SK-N-SH (cell line): ENCODE measurements at places on chromosomes 4 and X.

DNA sequence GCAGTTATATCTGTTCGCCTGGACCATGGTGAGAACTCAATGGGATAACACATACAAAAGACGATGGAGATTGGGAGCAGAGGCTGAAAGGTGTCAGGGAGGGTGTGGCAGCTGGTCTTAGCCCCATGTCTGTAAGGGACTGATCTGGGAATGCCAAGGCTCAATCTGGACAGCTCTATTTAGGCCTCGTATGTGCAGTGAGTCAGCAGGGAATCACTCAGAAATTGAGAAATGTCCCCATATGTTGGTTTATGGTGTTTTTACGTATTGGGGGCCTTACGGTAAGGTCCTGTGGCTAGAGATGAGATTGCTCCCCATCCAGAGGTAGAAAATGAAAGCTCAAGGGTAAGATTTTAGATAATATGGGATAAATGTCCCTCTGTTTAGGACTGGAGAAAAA, 71.4 kb upstream of the TTC29 start:
- no peak for DNase-seq

GRCh38 chrX:43718081-43718480, 62.0 kb downstream of the MAOA start:
- no peak for DNase-seq

DNA sequence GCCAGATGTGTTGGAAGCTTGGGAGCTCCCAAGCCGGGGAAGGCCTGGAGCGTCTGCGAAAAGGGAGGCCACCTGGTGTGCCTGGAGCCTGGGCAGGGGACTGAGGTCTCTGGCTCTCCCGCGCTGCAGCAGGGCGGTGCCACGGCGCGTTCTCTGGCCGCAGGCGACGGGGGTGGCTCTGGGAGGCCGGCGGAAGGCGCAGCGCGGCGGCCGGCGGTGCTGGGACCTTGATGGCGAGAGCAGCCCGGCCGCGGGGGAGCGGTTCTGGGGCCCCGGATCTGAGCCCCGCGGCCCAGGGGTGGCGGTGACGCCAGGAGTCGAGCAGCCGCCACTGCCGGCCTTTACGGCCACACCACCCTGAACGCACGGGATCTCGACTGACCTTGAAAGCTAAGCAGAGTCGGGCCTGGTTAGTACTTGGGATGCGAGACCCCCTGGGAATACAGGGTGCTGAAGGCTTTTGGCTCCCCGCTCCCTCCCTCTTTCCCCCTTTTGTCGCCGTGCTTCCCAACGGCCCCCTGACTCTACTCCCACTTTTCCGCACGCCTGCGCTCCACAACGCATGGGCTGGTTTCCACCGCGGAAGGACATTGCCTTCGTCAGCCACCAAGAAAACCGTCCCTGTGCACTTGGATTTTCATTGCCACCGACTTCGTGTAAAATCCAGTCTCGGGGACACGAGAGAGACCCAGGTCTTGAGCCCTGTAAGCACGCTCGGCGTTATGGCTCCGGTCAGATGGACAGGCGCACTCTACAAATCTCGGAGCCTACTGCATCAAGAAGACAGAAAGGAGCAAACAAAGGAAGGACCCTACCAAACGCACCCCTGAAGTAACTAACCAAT, 9.5 kb downstream of the FRG2 start:
- peak; percentile 52 for DNase-seq

GRCh38 chrX:11837437-11837836, 79.4 kb downstream of the MSL3 start:
- DNase-seq, result no peak

- no peak for DNase-seq
Measured at GRCh38 chrX:107750263-107750662, 25.3 kb downstream of the TSC22D3 start.

DNA sequence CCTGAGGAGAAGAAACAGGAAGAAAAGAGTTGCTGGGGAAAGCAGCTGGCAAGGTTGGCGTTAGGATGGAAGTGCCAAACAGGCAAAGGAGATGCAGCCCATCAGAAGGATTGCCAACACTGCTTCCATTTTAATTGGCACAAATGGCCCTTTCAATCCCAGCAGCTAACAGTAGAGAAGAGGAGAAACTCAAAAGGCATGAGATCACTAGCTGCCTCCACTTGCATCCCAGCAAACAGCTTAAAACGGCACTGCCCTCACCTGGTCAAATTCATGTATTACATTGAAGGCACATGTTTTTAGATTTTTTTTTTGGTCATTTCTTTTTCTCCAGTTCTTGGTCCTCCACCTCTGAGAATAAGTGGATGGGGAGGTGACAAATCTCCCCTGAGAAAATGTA, 14.9 kb upstream of the LOC101059915 start:
- DNase-seq, result peak; percentile 59

DNA sequence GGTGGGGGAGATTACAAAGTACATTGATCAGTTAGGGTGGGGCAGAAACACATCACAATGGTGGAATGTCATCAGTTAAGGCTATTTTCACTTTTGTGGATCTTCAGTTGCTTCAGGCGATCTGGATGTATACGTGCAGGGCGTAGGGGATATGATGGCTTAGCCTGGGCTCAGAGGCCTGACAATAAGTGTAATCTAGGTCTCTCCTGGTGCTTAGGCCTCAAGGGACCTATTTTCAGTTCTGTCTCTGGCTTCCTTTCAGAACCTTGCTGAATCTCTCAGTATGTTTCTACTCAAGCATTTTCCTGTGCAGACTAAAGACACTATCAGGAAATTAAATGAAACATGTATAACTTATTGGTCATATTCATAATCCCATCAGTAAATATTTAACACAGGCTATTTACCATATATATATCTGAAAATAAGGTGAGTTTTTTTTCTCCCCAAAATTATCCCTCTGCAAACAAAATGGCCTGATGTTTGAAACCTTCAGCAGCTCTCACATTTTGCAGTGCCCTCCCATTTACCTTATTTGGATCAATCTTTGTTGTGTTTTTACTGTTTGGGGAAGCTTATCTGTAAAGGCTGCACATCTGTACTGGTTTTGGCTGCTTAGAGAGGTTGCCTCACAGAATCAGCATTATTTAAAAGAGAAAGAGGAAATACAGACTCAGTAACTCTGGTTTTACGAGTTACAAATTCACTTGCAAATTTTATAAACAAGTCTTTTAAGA, 2.3 kb upstream of the ZCCHC4 start:
- no peak for DNase-seq

DNA sequence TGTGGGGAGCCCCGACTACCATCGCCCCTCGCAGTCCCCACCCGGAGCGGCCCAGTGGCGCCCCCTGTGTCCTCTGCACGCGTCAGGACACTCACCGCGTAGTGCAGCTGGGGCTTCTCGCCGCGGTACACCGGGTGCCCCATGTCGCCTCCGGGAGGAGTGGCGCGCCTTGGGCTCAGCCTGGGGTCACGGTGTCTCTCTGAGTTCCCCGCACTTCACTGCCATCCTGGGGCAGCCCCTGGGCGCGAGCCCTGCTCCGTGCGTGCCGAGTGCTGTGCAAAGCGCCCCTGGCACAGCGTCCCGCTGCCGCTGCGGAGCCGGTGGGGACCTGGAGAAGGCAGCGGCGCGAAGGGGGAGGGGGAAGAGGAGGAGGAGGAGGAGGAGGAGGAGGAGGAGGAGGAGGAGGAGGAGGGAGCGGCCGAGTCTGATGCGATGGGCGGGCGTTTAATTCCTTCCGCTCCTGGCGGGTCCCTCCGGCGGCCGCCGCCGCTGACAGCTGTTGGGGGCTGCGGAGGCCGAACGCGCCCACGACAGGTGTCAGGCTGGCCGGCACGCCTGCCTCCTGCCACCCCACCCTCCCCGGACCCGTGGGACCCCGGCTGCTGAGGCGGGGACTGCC, 134.3 kb downstream of the AMELX start:
- DNase-seq, result peak; percentile 26
